ENCODE measurements at places on chromosomes 3 and 15.

GRCh38 chr3:42306499-42306898 lies 40.5 kb upstream of the CCK start:
- no peak for DNase-seq

DNA sequence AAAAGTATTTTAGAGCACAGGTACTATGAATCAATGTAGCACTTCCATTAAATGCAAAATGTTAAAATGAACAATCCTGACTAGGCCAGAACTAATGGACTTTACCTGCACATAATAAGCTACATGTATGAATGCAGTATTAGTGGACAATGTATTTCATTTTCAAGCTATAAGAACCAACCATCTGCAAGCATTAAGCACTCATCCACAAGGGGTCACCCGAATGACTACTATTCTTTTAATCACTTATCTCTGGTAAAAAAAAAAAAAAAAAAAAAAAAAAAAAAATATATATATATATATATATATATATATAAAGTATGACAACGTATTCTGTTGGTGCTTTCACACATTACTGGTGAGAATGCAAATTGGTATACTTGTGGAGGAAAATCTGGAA lies 7.2 kb downstream of the HERC1 start:
- DNase-seq, result no peak

DNA sequence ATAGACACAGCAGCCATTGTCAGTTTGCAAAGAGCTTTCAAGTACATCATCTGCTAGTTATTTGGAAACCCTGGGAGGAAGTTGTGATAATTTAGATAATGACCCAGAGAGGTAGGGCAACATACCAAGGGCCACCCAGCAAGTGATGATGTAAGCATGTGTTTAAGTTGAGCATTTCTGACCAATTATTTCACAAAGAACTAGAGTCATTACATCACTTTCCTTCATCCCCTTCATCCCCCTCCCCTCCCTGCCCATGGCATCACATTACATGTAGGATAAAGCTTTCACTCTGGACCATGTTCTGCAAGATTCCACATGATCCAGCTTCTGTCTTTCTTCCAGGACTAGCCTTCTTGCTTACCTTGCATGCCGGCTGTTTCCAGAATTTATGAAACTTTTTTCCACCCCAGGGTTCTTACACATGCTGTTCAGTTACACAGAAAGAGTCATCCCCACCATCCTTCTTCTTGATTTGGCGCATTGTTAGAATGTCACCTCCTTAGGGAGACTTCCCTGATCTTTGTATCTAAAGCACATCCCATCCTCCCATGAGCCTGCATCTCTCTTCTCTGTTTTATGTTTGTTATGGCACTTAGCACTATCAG lies 71.3 kb downstream of the PTPRG start:
- no peak for DNase-seq

GRCh38 chr3:70057426-70057825 lies 57.9 kb downstream of the SAMMSON start:
- DNase-seq, result no peak

All from ascending aorta (tissue), 2 donors.